A549 treated with GW870086 at 1 μM for 4 hours (cell line): ENCODE measurements at places on chromosomes 5 and 9. TPM values are rescaled to one million over a fixed set of nuclear protein-coding genes. Genes with fewer than 3 reads are reported as not detected.

MARCOL gene
- total RNA-seq, result not detected in 5 replicates

SNCAIP gene
- not detected in 5 replicates for total RNA-seq

DEPDC1B gene
- total RNA-seq, result 14.6 to 18.6 TPM (median 15.0 TPM) in 5 replicates

FAXDC2 gene
- total RNA-seq, result 0.23 to 0.74 TPM (median 0.31 TPM) in 5 replicates

TRIM36 gene
- total RNA-seq, result 1.1 to 2.3 TPM (median 2.1 TPM) in 5 replicates
